Kidney capillary endothelial cell (primary cell): ENCODE measurements at places on chromosomes 11 and 22.
A peak's percentile ranks its signal among the peaks of the same experiment; 100 is the strongest.

- DNase-seq: no peak
Measured at GRCh38 chr11:72602250-72602904, 71.8 kb downstream of the PDE2A start.

DNA sequence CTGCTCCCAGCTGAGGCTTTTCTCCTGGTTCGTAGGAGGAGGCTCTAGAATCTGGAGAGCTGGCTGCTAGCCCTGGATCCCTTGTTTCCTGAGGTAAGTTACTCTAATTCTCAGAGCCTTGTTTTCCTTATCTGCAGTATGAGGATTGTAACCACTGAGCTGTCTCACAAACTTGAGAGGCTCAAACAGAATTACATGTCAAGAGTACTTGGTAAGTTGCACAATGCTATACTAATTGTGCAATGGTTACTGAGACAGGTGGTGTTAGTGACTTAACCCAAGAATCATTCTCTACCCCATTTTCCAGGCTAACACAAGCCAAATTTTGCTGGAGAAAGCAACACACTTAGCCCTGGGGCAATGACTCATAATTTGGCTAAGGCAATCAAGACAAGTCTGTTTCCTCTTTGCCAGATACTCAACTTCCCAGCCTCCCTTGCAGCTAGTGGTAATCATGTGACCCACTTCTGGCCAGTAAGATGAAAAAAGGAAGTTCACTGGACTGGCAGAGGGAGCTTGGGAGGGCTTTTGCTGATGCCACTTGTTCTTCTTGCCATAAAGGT is 348.0 kb downstream of the TENM4 start:
- DNase-seq: peak; percentile 26

DNA sequence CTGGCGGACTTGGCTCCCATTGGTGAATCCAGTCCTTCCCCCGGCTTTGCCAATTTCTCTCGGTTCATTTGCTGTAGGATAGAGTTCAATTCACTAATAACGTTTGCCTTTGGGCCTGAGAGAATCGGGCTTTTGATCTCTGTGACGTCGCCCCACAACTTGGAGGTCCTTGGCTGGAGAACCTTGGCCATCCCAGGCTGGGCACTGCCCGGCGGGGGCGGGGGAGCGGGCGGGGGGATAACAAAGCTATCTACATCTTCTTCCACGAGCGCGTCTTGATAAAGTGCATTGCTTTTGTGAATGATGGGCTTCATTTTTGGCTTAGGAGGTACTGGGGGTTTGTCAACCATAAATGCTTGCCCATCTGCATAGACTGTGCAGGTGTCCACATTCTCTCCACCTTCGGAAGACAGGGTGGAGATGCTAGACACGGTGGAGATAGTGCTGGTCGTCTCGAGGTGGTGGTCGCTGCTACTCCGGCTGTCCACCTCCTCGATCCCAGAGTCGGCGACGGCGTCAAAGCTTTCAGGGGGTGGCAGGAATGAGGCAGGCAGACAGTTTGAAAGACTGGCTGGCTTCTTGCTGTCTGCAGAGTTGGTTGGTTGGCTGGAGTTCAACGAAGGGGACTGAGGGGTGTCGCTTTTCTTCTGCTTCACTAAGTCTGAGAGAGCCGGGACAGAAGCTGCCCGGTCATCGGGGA is 87.1 kb downstream of the CTTN start:
- DNase-seq: no peak

DNA sequence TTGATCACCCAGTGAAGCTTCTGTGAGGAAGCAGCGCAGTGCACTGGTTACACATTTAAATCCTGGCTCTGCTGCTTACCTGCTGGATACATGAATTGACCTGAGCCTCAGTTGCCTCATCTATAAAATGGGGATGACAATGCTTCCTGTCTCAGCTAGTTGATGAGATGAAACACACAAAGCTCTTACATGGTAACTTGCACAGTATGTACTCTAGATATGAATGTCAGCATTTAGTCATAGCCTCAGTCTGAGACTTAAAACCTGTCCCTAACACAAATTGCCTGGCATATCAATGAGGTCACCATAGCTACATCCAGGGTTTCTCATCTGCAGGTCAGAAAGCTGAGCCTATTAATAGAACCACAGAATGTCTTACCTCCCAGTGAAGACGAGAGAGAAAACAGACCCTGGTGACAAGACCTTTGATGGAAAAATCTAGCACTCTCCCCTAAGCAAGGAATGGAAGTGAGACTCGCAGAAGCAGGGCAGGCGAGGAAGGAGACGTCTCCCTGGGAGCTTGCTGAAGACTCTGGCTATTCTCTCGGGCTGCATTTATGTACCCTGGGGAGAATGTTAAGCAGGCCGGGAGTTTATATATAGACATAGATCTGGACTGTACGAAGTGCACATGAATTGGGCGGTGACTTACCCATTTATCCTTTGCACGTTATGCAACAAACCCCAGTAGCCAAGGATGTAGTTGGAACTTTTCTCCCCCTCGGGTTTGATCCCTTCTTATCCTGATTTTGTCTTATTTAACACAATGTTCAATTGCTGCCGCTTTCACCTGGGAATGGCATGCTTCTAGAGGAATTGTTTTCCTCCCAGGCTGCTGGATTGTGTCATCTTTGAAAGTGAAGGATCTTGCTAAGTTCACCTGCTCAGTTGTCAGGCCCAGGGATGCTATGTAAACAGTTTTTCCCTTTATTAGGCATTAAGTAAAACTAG is 18.0 kb downstream of the SDHAF2 start:
- no peak for DNase-seq

- DNase-seq: no peak
Measured at GRCh38 chr11:21933095-21933494, 259.8 kb upstream of the ANO5 start.

GRCh38 chr11:63612181-63612580 is 2.1 kb downstream of the PLAAT3 start:
- no peak for DNase-seq
